ENCODE measurements at places on chromosomes 1 and 21. TPM values are rescaled to one million over a fixed set of nuclear protein-coding genes. Genes with fewer than 3 reads are reported as not detected.

GRCh38 chr1:23793018-23793781 lies 2.3 kb downstream of the LYPLA2 start:
- peak overlapping the region; percentile 67 for H3K4me3 ChIP-seq
- no peaks in the 10 kb centered on the region for H3K27me3 ChIP-seq
- peaks cover 6% of the 10 kb centered on the region for H3K4me1 ChIP-seq
- DNase-seq, result no peak
- no peaks in the 10 kb centered on the region for H3K36me3 ChIP-seq

DNA sequence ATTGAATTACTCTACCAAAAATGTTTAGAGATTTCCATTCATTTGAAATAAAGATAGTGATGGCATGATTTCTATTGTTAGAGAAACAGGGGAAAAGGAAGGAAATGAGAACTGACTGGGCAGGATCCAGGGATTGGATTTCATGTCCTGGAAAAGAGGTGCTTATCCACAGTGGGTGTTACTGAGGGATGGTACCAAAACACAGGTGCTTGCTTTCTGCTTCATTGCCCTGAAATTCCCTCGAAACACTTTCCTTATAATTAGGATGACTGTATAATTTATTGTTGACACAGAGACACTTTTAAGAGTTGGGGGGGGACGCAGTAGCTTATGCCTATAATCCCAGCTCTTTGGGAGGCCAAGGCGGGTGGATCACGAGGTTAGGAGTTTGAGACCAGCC lies 185.0 kb upstream of the KCNK2 start:
- no peak overlapping the region for H3K27ac ChIP-seq
- no peak for DNase-seq
- H3K36me3 ChIP-seq, result no peaks in the 10 kb centered on the region
- no peaks in the 10 kb centered on the region for H3K4me1 ChIP-seq
- no peaks in the 10 kb centered on the region for H3K27me3 ChIP-seq
- no peak overlapping the region for H3K4me3 ChIP-seq

DNA sequence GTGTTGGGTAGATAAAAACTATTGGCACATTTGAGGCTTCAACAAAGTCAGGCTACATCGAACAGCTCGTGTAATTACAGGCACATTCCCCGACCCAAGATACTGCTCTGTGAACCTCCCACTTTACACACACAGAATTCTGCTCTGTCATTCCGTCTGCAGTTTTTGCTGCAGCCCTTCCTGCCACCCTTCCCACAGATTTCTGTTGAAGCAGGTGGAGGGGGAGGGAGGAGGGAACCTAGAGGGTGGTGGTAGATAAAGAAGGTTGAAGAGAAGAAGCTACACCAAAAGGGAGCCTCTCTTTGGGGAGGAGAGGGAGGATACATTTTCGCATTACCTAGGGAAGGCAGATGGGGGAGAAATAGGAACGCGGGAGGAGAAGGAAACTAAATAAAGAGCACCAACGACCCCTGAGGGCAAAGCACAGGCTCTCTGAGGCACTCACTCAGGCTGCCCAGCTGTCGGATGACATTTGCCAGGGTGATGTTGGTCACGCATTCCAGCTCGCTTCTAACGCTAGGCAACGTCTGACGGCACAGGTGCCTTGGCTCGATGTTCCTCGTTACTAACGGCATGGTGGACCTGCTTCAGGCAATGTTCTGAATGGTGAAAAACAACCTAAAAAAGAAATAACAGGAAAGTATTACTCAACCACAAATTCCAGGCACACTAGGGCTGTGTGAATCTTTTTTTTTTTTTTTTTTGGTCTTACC lies 36.0 kb downstream of the GPR3 start:
- DNase-seq, result no peak
- peaks cover 45% of the 10 kb centered on the region for H3K4me1 ChIP-seq
- peak overlapping the region; percentile 78 for H3K27ac ChIP-seq
- H3K27me3 ChIP-seq, result no peaks in the 10 kb centered on the region
- H3K36me3 ChIP-seq, result peaks cover 23% of the 10 kb centered on the region
- H3K4me3 ChIP-seq, result peak overlapping the region; percentile 73

- no peak for DNase-seq
- no peak overlapping the region for H3K27ac ChIP-seq
- no peaks in the 10 kb centered on the region for H3K36me3 ChIP-seq
- no peaks in the 10 kb centered on the region for H3K27me3 ChIP-seq
- H3K4me3 ChIP-seq, result no peak overlapping the region
These were observed 372.8 kb upstream of the PKN2 start for GRCh38 chr1:88311265-88311664.

DNA sequence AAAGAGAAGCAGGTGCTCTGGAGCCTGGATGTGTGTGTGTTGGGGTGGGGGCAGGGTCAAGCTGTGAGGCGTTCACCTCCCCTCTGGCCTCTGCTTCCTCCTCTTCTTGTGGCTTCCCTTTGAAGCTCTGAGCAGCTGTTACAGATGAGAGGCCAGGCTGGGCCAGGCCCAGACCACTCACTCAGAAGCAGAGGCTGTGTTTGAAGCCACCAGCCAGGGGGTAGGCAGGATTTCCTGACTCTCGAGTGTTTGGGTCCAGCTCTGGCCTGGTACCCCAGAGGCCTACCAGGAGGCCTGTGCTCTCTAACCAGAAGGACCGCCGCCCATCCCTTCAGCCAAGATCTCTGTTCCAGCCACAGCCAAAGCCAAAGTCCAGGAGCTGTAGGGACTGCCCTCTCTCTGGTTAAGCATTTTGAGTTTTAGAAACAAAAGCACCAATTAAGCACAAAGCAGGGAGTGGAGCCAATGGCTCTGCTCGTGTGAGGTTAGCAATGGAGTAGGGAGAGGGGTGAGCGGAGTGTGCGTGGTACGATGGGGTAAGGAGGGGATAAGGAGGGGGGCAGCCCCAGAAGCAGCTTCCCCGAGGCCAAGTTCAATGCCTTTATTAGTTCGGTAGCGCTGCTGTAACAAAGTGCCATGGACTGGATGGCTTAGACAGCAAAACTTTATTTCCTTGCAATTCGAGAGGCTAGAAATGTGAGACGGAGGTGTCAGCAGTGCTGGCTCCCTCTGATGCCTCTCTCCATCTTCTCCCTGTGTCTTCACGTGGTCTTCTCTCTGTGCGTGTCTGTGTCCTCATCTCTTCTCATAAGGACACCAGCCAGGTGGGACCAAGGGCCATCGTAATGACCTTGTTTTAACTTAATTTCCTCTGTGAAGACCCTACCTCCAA lies 20.5 kb downstream of the RCSD1 start:
- no peak overlapping the region for H3K27ac ChIP-seq
- peaks cover 3% of the 10 kb centered on the region for H3K4me1 ChIP-seq
- no peak overlapping the region for H3K4me3 ChIP-seq
- no peak for DNase-seq

DNA sequence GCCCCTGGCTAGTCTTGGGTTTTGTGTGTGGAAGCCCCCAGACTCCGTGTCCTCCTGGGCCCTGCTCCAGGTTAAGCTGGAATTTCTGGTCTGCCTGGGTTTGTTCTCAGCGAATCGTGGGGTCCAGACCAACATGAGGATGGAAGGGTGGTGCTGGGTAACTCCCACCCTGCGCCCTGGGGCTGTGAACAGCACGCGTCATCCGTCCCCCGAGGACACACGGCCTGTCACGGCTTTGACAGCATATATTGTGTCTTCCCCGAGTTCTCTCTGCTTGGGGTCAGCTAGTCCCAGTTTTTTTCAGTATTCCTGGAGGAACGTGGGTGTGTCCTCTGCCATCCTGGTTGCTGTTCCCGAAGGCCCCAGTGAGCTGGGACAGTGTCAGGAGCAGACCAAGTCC lies 11.8 kb downstream of the GPR137B start:
- H3K36me3 ChIP-seq, result peaks cover 21% of the 10 kb centered on the region
- no peaks in the 10 kb centered on the region for H3K27me3 ChIP-seq
- H3K4me3 ChIP-seq, result no peak overlapping the region

- no peaks in the 10 kb centered on the region for H3K27me3 ChIP-seq
- no peak for DNase-seq
- H3K27ac ChIP-seq, result peak overlapping the region; percentile 81
These were observed 1.3 kb downstream of the GPSM2 start for GRCh38 chr1:108878160-108878469.

GRCh38 chr1:203351037-203351625 lies at the start of gene FMOD:
FMOD (minus strand) TSS chr1:203351122; CDS start chr1:203348270, 2,852 bp downstream.
- no peak within 1 kb of the TSS for H3K4me3 ChIP-seq
- no peak for DNase-seq
- H3K27me3 ChIP-seq, result peaks cover 45% of the 10 kb centered on the region
- no peak within 1 kb of the TSS for H3K27ac ChIP-seq

- H3K27me3 ChIP-seq, result peaks cover 3% of the 10 kb centered on the region
- H3K4me1 ChIP-seq, result peaks cover 7% of the 10 kb centered on the region
- no peak for DNase-seq
These were observed 380.8 kb downstream of the HHIPL2 start for GRCh38 chr1:222167111-222167510.

GRCh38 chr1:221440658-221441057 lies 301.2 kb downstream of the DUSP10 start:
- H3K4me3 ChIP-seq, result no peak overlapping the region
- DNase-seq, result no peak
- no peaks in the 10 kb centered on the region for H3K36me3 ChIP-seq
- H3K27me3 ChIP-seq, result peaks cover 15% of the 10 kb centered on the region
- peaks cover 11% of the 10 kb centered on the region for H3K4me1 ChIP-seq

DNA sequence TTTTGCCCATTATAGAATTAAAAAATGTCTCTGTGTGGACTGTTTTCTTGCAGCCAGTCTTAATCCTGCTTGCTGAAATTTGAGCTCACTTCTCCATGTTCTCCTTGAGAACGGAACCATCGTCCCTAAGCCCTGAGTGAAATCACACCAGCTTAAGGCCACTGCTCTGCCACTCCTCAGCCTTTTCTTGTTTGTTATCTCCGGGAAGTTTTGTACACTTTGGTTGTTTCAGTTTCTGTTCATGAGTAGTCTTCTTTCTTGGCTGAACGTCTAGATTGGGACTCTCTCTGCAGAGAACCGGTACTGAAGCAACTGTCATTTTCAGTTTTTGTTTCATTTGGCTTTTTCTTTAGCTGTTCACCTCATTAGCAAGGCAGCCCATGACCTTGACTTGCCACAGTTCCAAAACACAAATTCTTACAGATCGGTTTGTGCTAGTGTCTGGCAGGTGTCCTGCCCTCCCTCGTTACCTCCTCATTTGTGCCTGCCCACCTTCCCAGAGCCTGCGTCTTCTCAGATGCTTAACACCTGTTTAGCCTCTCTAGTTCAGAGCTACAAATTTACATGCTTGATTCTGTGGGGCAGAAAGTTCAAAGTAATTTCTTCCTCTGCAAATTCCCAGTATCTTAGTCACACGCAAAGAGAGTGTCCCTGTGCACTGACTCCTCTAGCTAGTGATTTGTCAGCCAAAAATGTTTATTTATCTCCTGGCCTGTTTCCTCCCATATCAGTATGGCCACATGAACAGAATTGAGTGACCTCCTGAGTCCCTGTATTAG lies 12.4 kb downstream of the PSEN2 start:
- no peak for DNase-seq
- peaks cover 10% of the 10 kb centered on the region for H3K36me3 ChIP-seq
- H3K27me3 ChIP-seq, result no peaks in the 10 kb centered on the region

- H3K4me3 ChIP-seq, result no peak overlapping the region
- no peak overlapping the region for H3K27ac ChIP-seq
- H3K36me3 ChIP-seq, result no peaks in the 10 kb centered on the region
- H3K4me1 ChIP-seq, result no peaks in the 10 kb centered on the region
- DNase-seq, result no peak
These were observed 163.0 kb upstream of the KAZN start for GRCh38 chr1:14435368-14436023.

- H3K27me3 ChIP-seq, result peaks cover 4% of the 10 kb centered on the region
- no peaks in the 10 kb centered on the region for H3K36me3 ChIP-seq
- no peak overlapping the region for H3K27ac ChIP-seq
- no peak for DNase-seq
- H3K4me1 ChIP-seq, result peaks cover 12% of the 10 kb centered on the region
These were observed 29.8 kb upstream of the LRRC38 start for GRCh38 chr1:13543451-13544220.

- H3K4me3 ChIP-seq, result no peak overlapping the region
- peak overlapping the region; percentile 12 for H3K27ac ChIP-seq
- no peak for DNase-seq
- H3K36me3 ChIP-seq, result peaks cover 8% of the 10 kb centered on the region
These were observed 137.3 kb downstream of the NAV1 start for GRCh38 chr1:201676197-201676596.

DNA sequence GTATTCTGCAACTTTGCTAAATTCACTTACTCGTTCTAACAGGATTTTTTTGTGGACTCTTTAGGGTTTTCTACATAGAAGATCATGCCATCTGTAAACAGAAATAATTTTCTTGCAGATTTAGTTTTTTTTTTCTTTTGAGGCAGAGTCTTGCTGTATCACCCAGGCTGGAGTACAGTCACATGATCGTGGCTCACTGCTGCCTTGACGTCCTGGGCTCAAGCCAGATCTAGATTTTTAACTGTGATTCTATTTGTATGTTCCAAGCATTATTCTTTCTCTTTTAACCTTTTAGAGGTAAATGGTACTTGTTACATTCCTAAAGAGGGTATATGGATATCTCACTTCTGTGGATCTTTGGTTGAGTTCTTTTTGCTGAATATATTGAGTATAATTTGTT lies 18.6 kb downstream of the FABP3 start:
- no peak for DNase-seq
- H3K4me1 ChIP-seq, result no peaks in the 10 kb centered on the region
- no peak overlapping the region for H3K4me3 ChIP-seq
- no peaks in the 10 kb centered on the region for H3K27me3 ChIP-seq
- no peak overlapping the region for H3K27ac ChIP-seq

DNA sequence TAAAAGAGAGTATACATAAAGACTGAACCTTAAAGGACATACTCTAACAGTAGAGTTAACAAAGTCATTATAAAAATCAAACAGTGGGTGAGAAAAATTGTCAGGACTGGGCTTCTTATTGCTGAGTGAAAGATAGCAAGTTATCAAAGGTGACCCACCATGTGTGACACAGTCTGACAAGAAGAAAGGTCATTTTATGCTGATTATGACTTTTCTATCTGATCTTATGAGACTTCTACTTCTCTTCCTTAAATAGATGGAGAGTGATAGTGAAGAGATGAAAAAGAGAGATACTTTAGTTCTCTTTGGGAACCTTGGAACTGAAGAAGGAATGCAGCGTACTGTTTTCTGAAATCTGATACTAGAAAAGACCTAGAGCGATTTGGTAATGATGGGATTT lies 2157.1 kb downstream of the NCAM2 start:
- no peak for DNase-seq
- no peaks in the 10 kb centered on the region for H3K27me3 ChIP-seq
- H3K4me3 ChIP-seq, result no peak overlapping the region
- H3K36me3 ChIP-seq, result no peaks in the 10 kb centered on the region

GRCh38 chr1:84538599-84538998 lies 32.2 kb upstream of the GNG5 start:
- no peak overlapping the region for H3K27ac ChIP-seq
- no peak overlapping the region for H3K4me3 ChIP-seq
- H3K36me3 ChIP-seq, result peaks cover 13% of the 10 kb centered on the region
- no peaks in the 10 kb centered on the region for H3K27me3 ChIP-seq
- no peak for DNase-seq

GRCh38 chr21:25733859-25734653 lies 648 bp downstream of the ATP5PF start:
- peaks cover 3% of the 10 kb centered on the region for H3K27me3 ChIP-seq
- H3K4me3 ChIP-seq, result peak overlapping the region; percentile 100
- H3K36me3 ChIP-seq, result peaks cover 15% of the 10 kb centered on the region
- peak overlapping the region; percentile 100 for H3K27ac ChIP-seq

GRCh38 chr1:232558954-232559353 lies 71.0 kb downstream of the SIPA1L2 start:
- peak overlapping the region; percentile 20 for H3K4me3 ChIP-seq
- peaks cover 73% of the 10 kb centered on the region for H3K4me1 ChIP-seq
- H3K36me3 ChIP-seq, result no peaks in the 10 kb centered on the region
- DNase-seq, result no peak

The KRTAP11-1 gene
- not detected for total RNA-seq

The PM20D1 gene
- total RNA-seq, result not detected

The KRTAP19-1 gene
- total RNA-seq, result 1.0 TPM

The AMY1A gene
- total RNA-seq, result not detected

The CATSPERE gene
- total RNA-seq, result 0.50 TPM

The CDCA8 gene
- total RNA-seq, result 35.1 TPM

The LINGO4 gene
- total RNA-seq, result not detected
